SHP77 (cell line): ENCODE measurements at places on chromosomes 1 and 21.

- no peak for DNase-seq
Measured at GRCh38 chr1:19582318-19582717, 61.8 kb upstream of the NBL1 start.

DNA sequence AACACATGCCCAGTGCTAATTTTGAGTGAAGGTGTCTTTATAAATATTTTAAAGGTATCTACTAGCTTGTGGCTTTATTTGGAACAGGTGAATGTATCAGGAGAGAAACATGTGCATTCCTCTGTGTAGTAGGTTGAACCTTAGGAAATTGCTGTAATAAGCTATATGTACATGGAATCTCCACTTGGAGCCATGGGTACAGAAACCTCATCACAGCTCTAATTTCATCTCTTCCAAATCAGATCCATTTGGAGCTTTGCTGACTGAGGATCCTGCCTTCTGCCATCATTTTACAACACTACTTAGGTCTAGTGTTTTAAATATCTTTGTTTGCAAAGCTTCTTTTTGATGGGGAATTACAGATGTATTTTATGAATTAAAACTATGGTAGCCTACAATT lies 2.1 kb downstream of the KCNK2 start:
- no peak for DNase-seq

DNA sequence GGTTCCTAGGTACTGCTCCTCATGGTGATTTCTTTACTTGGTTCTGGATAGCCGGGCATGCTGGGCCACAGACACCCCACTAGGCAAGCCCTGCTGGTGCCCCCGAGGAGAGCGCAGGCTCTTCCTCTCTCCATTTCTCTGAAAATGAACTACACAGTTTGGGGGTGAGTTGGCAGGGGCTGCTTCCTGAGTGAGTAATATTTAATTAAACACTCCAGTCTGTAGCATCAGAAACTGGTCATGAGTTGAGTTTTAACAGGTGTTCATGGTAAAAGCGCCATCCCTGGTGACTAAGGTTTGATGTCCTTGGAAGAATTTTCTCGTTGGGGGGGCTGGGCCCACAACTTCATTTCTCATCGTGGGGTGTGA lies 1.7 kb downstream of the SPSB1 start:
- no peak for DNase-seq

- DNase-seq, result peak; percentile 51
Measured at GRCh38 chr1:9439074-9439761, 100.0 kb upstream of the SLC25A33 start.

- DNase-seq, result no peak
Measured at GRCh38 chr1:93171549-93172034, 8.6 kb downstream of the TMED5 start.

- no peak for DNase-seq
Measured at GRCh38 chr21:38258521-38259485, 2.0 kb downstream of the KCNJ15 start.
